ENCODE measurements at places on chromosomes 7 and 10. TPM values are rescaled to one million over a fixed set of nuclear protein-coding genes. Genes with fewer than 3 reads are reported as not detected.

Gene NXPH1
- 0.32 TPM for total RNA-seq

Gene HYCC1
- total RNA-seq: 10.9 TPM

Gene ELN
- 395 TPM for total RNA-seq

Gene TEX47
- total RNA-seq: not detected

Gene MRM2
- 6.7 TPM for total RNA-seq

Gene GHRHR
- total RNA-seq: not detected

Gene NRCAM
- total RNA-seq: 0.53 TPM

Gene AKR1D1
- total RNA-seq: not detected

Gene UNC5B
- total RNA-seq: 42.4 TPM

Gene HERPUD2
- 69.8 TPM for total RNA-seq

Gene MRLN
- not detected for total RNA-seq

Gene DLX6
- not detected for total RNA-seq

Gene CHRM2
- total RNA-seq: not detected

Gene UNCX
- not detected for total RNA-seq

Gene CCDC6
- total RNA-seq: 21.1 TPM

Gene EXOSC1
- 11.3 TPM for total RNA-seq

Gene OPN1SW
- not detected for total RNA-seq

Gene MRPS16
- total RNA-seq: 44.5 TPM

Gene SKAP2
- total RNA-seq: 50.2 TPM

Gene LRRC61
- 14.7 TPM for total RNA-seq

Gene AQP1
- total RNA-seq: 2,113 TPM
